ENCODE measurements at places on chromosomes 7 and 10.

DNA sequence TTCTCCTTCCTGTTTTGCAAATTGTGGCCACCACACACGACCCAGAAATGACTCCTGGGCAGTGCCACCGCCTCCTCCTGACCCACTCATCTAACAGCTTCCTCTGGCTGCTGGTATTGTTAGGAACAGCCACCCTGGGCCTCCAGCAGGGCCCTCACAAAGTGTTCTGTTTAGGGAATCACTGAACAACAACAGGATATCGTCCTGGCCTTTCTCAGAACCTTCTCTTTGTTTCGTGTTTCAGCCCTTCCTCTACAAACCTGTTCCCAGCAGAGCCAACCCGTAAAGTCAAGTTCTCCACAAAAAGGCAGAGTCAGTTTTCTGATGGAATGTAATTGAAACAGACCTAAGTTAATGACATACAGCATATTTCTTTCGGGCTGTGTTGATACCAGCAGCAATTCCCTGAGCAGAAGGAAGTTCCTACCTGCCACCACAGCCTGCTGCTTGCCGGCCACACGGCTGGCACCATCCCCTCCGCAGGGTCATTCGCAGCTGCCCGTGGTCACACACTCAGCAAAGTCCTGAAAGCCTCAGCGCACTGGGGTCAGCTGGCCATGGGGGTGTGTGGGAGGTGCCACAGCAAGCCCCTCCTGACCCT is 91.7 kb upstream of the PITRM1 start:
- no peak for DNase-seq

DNA sequence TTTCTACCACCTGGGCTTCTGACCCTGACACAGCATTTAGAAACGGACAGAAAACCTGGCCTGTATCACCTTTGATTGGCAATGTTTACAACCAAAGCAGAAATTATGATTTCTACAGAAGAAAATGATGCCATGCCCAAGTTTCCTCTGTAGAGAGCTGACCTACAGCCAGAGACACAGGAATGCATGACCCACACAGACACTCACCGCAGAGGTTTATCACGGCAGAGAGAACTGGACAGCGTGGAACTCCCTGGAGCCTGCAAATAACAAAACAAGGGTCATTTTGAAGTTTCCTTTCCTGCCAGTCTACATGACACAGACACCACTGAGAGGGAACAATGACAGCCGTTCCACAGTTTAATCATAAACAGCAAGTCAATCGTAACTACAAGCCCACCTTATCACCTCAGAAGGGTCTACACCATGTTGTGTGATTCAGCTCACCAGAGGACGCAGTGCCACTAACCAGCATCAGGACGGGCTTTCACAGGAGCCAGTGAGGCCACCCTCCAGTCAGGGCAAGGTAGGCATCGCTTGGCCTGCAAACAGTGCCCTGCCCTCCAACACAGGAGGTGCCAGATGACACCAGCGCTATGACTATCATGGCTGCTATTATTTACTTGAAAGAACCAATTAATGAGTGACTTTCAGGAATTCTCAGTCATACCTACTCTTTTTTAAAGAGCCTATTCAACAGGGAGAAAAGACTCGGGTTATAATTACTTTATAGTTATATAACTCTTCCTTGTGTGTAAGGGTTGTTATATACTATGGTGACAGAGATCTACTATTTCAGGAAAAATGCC is 139.9 kb downstream of the TNS3 start:
- no peak for DNase-seq

DNA sequence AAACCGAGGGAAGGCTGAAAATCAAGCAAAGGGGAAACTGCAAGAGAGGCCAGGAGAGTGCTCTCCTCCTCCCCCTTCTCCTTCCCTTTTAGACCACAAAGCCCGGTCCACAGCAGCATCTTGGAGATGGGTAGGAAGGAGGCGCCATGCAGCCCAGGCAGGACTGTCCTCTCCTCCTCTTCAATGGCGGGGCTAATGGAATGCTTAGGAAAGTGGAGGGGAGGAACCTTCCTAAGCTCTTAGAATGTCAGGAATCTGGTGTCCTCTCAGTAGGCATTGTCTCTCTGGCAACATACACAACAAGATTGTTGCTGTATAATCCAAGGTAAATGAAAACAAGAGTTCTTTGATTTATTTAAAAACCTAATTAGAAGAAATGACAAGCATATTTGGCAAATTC is 185.1 kb downstream of the DGKI start:
- DNase-seq, result no peak

- no peak for DNase-seq
These were observed 933.0 kb upstream of the PHF14 start for GRCh38 chr7:10040674-10041073.

- DNase-seq, result no peak
These were observed 8.9 kb downstream of the PDE1C start for GRCh38 chr7:32061346-32061745.

DNA sequence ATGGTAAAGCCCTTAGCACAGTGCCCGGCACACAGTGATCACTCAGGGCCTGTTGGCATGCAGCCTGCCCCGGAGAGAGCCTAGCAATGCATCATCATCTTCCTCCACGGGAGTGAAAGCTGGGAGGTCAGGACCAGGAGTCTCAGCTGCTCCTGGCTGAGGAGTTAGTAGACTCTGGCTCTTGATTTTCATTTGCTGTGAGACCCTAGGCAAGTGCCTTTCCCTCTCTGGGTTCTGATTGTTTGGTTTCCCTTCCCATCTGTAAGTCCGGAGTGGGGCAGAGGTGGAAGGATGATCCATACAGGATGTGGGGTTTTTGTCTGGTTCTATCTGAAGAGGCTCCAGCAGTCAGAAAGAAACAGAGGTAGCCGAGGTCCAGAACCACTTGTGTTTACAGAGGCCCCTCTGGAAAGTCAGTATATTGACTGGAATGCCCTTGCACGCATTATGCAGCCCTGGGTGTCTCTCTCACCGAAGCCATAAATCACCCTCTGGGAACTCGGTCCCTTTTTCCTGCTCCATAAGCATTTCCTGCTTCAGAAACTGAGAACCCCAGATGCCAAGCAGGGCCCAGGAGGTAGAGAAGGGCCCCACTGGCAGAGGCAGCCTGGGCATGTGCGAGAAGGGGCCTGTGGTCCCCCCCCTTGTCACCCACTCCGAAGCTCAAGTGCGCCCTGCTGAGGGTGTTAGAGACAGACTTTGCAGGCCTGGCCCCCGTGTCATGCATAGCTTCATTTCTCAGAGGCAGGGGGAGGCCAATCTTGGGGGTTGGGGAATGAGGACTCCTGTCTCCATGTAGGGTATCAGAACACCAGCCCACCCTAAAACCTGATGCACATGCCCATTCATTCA is 8.5 kb downstream of the UNC5B start:
- DNase-seq, result no peak

DNA sequence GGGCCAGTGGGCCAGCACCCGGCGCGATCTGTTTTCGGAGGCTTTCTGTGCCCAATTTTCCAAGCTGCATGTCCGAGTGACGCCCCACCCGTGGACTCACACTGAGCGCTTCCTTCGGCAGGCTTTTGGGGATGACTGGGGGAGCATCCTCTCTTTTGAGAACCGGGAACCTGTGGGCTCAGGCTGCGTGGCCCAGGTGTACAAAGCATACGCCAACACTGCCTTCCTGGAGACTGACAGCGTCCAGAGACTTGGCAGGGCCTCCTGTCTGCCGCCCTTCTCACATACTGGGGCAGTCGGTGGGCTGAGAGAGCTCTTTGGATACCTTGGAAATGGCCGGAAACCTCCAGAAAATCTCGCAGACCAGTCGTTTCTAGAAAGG is 1.0 kb downstream of the ADCK2 start:
- DNase-seq, result no peak

Data from T-helper 2 cell (primary cell).